ENCODE measurements at places on chromosomes 11 and 22.

GRCh38 chr22:27857443-27857842 is 55.9 kb upstream of the MN1 start:
- DNase-seq, result no peak

DNA sequence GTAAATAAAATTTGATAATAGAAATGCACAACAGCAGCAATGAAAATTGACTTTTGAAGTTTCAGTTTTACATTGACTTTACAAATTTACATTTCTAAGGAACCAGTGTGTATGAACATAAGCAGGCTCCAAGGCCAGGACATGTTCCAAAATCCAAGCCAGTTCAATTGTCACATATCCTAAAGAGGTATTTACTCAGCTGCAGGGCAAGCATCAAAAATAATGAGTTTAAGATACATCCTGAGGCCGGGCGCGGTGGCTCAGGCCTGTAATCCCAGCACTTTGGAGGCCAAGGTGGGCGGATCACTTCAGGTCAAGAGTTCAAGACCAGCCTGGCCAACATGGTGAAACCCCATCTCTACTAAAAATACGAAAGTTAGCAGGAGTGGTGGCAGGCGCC is 39.0 kb upstream of the AKIP1 start:
- no peak for DNase-seq

GRCh38 chr22:22196018-22196533 is 48.5 kb upstream of the VPREB1 start:
- no peak for DNase-seq

GRCh38 chr11:61139387-61139786 is 21.8 kb downstream of the VPS37C start:
- no peak for DNase-seq

DNA sequence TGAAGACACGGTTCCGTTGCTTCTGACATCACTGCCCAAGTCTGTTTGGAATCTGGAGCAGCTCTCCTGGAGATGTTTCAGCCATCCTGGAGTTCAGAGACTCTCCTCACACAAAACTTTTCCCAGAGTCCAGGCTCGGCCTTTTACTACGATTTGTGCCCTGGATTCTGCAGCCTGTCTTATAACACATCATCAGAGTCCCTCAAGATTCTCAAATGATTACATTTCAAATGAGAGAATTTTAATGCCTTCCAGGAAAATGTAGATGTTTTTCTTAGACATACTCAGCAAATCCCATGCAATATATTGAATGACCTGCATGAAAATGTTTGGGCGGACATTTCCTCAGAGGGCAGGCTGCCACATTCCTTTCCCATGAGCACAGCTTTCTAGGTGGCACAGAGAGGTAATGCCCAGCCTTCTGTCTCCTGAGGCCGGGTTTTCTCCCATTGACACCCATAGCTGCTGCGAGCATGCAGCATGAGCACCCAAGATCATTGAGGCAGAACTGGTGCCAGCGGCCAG is 129.1 kb downstream of the SNX19 start:
- DNase-seq, result no peak

GRCh38 chr22:33328789-33329296 is 270.7 kb upstream of the SYN3 start:
- no peak for DNase-seq

DNA sequence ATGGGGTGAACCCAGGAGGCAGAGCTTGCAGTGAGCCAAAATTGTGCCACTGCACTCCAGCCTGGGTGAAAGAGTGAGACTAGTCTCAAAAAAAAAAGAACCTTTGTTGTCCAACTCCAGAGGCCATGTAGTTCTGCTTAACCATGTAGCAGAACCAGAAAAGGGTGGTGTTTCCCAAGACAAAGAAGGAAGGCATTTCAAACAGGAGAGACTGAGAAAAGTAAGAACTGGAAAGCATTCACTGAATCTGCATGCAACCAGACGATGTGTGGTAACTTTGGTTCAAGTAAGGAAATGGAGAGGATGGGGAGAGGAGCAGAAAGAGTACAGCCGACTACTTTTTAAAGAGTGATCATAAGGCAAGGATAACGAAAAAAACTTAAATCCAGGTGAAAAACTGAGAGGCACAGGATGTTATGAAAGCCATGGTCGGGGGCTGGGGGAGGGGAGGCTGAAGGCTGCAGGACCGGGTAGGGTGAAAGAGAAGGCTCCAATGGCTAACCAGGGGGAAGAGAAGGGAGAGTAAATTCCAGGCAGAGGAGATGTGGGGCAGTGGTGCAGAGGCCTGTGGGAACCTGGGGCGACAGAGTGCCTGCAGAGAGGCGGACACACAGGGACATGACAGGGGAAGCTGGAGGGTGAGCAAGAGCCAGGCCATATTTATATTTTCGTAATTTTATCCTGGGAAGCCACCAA is 48.8 kb downstream of the MAPK1 start:
- no peak for DNase-seq

- no peak for DNase-seq
Measured at GRCh38 chr11:67544616-67545242, 21.5 kb upstream of the CABP2 start.

DNA sequence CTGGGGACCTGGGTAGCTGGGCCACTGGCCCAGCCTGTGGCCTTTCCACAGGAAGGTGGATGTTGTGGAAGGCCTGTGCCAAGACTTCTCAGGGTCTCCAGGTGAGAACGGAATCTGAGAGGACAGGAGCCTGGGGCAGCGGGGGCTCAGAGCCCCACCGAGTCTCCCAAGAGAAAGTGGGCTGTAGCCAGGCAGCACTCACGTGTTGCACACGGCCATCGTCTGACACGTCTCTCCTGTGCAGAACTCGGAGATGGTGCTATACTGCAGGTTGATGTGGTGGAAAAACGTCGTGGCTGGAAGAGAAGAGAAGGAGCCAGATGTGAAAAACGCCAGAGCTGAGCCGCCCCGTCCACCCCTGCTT is 6.4 kb downstream of the MOB2 start:
- no peak for DNase-seq

GRCh38 chr11:64513523-64513922 is 77.5 kb upstream of the SLC22A12 start:
- DNase-seq, result peak; percentile 8

Measured in NCI-H1694 treated with DMSO at 0.1 percent for 48 hours (cell line).